Iris pigment epithelial cell (primary cell): ENCODE measurements at places on chromosomes 2 and 18.
A peak's percentile ranks its signal among the peaks of the same experiment; 100 is the strongest.

DNA sequence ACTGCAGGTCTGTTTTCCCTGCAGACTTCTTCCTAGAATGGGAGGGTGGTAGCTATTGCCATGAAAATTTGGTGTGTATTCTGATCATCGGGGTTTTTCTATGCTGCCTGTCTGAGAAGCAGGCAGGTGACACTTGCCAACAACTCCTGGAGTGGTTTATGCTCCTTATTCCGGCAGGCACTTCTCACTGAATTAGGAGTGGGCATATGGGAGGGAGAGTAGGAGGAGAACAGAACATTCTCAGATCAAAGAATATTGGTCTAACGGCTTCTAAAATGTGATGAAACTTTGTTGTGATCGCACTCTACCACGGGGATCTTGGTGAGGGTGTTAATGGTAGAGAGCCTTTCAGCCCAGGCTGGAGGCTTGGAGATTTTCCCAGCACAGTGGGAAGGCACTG is 480.8 kb downstream of the PLCL1 start:
- DNase-seq: no peak

GRCh38 chr2:36427790-36428243 is 72.2 kb downstream of the CRIM1 start:
- DNase-seq: peak; percentile 76

DNA sequence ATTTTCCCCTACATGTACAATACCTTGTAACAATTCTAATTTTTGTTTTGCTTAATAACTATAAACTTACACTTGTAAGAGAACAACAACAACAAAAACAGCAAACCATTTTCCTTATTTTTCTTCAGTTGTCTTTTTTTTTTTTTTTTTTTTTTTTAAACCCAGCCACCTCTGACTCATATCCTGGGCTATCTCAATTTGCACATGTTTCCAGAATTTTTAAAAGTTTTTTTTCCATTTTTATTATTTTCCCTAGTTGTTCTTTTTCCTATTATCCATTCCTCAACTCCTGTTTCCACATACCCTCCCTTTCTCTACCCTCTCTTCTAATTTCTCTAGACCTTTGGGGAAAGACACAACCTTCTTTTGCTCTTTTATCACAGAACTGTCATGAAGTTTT is 112.5 kb downstream of the EFEMP1 start:
- DNase-seq: peak; percentile 18

- peak; percentile 73 for DNase-seq
These were observed 494.4 kb downstream of the SOX11 start for GRCh38 chr2:6186332-6187151.

GRCh38 chr2:126936219-126936723 is 37.6 kb downstream of the TEX51 start:
- DNase-seq: no peak
